H9 (cell line): ENCODE measurements at places on chromosomes 11 and 22. TPM values are rescaled to one million over a fixed set of nuclear protein-coding genes. Genes with fewer than 3 reads are reported as not detected.

Gene GNG3
- 3.2 and 3.4 TPM in 2 replicates for total RNA-seq

Gene MS4A7
- total RNA-seq = not detected in 2 replicates

Gene OR4D5
- total RNA-seq = not detected in 2 replicates

Gene CARD18
- total RNA-seq = not detected in 2 replicates

Gene MRPL17
- total RNA-seq = 75.5 and 85.3 TPM in 2 replicates

Gene MMP11
- 4.9 and 5.3 TPM in 2 replicates for total RNA-seq

Gene SYTL2
- total RNA-seq = 5.0 and 5.2 TPM in 2 replicates

Gene KCNJ5
- total RNA-seq = 0.04 and 0.11 TPM in 2 replicates

Gene TRIM29
- not detected in 2 replicates for total RNA-seq

Gene C1QTNF4
- total RNA-seq = 5.7 and 8.7 TPM in 2 replicates

Gene OR5B21
- total RNA-seq = not detected in 2 replicates

Gene OR10S1
- not detected in 2 replicates for total RNA-seq

Gene FIBIN
- total RNA-seq = not detected in 2 replicates

Gene MFRP
- total RNA-seq = not detected in 2 replicates

Gene OR10A2
- not detected in 2 replicates for total RNA-seq

Gene DRD4
- 6.2 and 6.8 TPM in 2 replicates for total RNA-seq

Gene IFITM10
- total RNA-seq = 0.59 and 0.77 TPM in 2 replicates

Gene POU2AF1
- not detected in 2 replicates for total RNA-seq

Gene KDM4E
- total RNA-seq = not detected in 2 replicates

Gene DDX25
- 6.9 and 7.4 TPM in 2 replicates for total RNA-seq

Gene LRRC4C
- total RNA-seq = 0.13 and 0.22 TPM in 2 replicates

Gene MRGPRX3
- not detected in 2 replicates for total RNA-seq

Gene TREH
- total RNA-seq = not detected in 2 replicates

Gene TSSK2
- total RNA-seq = not detected in 2 replicates

Gene DDTL
- not detected in 2 replicates for total RNA-seq

Gene DLG2
- total RNA-seq = 8.0 and 8.2 TPM in 2 replicates

Gene GLB1L2
- 2.0 and 2.4 TPM in 2 replicates for total RNA-seq
